ENCODE measurements at places on chromosomes 2 and 18.
A peak's percentile ranks its signal among the peaks of the same experiment; 100 is the strongest.

- no peak for DNase-seq
Measured at GRCh38 chr2:45612285-45612684, 1.2 kb upstream of the SRBD1 start.

- DNase-seq = no peak
Measured at GRCh38 chr2:221629468-221629867, 57.4 kb upstream of the EPHA4 start.

- no peak for DNase-seq
Measured at GRCh38 chr18:43013486-43013885, 102.0 kb downstream of the RIT2 start.

DNA sequence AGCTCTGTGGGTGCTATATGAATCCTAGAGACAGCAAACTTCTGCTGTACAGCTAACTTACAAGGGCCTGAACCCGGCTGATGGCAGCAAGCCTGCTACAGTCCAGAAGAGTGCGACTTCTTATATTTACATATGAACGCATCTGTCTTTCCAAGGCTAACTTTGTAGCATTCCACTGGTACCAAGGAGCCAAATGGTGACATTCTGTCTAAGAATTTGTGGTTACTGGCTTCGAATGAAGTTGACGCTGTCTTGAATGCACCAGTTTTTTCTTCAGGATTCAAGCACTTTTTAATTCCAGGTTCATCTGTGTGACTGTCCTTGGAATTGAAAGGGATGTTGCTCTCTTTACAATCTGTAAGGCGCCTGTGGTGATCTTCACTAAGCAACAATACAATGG lies 42.4 kb downstream of the THUMPD2 start:
- no peak for DNase-seq

DNA sequence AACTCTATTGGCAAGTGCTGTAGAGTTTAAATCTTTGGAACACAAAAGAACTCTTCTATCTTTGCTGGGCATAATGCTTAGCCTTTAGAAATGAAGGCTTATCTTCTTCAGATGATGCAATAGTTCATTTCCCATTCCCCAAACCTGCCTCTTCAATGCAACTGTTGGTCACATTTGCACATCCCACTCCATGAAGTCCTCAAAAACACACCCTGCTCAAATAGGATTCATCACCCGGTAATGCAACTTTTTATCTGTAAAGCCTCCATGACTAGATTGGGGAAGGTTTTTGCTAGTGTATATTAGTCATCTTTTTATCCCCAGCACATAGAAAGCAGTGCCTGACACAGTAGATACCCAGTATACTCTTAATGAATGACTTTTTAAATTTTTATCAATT lies 376.4 kb downstream of the RBM43 start:
- DNase-seq = no peak

DNA sequence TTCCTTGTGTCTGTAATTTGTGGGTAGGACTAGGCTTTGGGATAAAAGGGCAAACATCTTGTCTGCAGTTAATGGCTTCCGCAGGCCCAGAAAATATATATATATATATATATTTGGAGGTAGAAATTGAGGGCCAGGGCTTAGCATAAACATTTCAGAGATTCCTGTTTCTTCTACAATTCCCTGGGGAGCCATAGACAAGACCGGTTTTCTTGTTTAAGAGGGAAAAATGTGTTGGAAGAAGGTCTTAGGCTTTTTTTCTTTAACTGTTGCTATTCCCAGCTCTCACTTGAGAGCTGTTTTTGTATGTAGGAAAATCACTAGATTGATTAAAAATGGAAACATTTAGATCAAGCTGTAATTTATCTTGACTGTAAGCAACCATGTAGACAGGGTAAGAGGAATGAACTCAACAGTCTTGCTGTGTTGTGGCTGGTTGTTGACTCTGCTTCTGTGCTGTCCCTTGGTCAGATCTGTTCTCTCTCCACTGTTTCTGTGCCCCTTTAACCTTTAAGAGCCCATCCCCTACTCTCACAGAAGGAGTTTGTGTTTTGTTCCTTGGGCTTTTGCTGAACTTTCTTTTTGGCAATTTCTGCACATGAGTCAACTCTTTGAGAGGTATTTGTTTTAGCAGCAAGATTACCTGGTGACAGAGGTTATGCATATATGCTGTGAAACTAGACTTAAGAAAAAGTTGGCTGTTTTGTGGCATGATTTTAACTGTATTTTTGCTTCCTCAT lies 58.3 kb downstream of the EFEMP1 start:
- DNase-seq = no peak

- no peak for DNase-seq
Measured at GRCh38 chr2:73700661-73701447, 36.3 kb downstream of the TPRKB start.

GRCh38 chr2:116117845-116118244 lies 1675.4 kb downstream of the DPP10 start:
- DNase-seq = no peak

- DNase-seq = no peak
Measured at GRCh38 chr18:70758780-70759179, 469.9 kb downstream of the SOCS6 start.

DNA sequence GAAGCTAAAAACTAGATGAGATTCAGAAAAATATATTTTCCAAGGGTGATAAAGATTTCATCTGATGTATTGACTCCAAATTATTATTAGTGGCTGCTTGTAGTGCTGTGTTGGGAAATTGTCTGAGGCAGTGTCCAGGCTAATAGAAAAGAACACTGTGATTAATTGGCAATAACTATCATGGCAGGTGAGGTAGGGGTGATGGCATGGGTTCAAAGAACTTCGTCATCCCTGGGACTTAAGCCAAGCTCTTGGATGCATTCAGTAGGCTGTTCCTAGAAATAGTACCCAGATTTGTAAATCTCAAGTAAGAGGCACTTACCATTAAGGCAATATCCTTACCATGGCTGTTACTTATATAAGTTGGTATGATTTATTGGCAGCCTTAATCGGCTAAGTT lies 13.2 kb upstream of the RAPGEF4 start:
- no peak for DNase-seq

DNA sequence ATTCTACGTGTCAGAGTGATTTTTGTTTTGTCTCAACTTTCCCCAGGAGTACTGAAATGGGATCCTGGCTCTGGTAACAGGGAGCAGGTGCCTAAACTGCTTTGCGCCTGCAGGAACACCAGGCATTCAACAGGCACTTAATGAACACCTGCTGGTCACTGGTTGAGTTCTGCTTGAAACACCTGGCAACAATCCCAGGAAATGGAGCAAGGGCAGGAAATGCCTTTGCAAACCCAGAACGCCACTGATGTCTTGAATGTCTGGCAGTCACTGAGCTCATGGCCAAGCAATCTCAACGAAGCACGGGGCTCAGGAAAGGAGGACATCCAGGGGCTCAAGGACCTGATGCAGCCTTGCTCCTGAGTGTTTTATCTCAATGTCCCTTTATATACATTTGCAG lies 360.0 kb upstream of the RAB6C start:
- no peak for DNase-seq

- no peak for DNase-seq
Measured at GRCh38 chr2:74364533-74365505, 15.3 kb downstream of the DCTN1 start.

DNA sequence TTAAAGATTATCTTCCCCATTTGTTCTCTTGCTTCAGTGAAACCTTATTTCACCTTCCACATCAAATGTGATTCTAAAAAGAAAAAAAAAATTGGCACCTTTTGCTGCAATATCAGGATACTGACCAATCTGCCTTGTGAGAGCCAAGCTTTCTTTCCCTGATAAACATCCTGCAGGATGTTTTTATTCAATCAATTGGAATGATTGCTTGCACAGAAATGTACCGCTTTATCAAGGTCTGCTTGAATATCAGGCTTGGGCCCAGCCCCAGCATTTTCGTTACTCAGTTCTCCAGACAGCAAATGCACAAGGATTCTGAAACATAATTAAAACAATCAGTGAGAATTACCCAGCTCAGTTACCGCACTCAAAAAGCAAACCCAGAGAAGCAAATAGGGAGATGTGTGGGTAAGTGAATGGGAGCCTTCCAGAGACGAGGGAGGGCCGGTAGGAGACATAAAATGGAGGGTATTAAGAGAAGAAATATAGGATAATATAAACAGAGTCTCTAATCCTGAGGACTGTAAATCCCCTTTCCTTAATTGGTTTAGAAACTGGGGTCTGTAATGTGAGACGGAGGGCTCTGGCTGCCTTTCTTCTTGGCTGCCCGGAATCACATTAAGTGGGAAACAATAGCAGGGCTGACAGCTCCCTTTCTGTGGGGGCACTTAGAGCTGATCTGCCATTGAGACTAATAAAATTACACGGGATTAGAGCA lies 291.8 kb downstream of the ICOS start:
- DNase-seq = no peak

DNA sequence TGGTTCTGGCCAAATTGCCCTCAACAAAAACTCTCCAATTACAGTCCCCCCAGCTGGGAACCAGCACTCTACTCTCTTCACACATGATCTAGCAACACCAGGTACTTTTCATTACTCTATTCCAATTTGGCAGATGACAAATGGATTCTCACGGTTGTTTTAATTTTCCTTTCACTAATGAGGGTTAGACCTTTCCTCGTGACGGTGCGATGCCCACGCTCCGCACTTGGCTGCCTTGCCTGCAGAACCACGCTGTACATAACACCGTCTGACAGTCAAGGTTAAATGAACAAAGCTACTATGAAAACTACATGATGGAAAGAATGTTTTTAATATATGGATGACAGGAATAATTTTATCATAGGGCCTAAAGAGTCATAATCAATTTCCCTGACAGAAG lies 141.5 kb downstream of the FBXO15 start:
- no peak for DNase-seq

GRCh38 chr2:133130548-133131246 lies 437.6 kb downstream of the NCKAP5 start:
- no peak for DNase-seq

- no peak for DNase-seq
Measured at GRCh38 chr2:81412681-81413080, 1108.1 kb upstream of the LRRTM1 start.

DNA sequence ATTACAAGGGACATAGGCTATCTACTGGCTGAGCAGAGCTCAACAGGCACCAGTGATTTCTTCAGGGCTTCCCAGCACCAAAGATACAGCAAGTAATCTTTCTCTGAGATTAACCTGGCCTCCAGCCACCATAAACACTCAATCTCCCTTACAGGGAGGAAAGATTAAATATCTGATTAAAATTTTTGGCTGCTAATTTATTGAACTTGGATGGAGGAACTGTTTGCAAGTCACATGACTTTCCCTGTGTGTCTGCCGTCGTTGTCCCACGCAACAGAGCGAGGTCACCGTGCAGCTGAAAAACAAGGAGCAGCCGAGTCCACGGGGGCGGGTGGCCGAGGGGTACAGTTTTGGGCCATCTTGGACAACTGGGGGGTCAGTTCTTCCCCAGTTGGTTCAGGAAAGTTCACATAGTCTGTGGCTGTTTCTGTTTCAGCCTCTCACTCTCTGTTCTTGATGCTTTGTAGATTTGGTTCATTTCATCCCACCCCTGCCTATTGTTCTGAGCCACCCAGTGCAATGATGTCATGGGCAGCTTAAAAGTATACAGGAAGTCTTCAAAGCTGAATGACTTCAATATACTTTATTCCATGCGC lies 186.8 kb upstream of the CTAGE1 start:
- DNase-seq = no peak

DNA sequence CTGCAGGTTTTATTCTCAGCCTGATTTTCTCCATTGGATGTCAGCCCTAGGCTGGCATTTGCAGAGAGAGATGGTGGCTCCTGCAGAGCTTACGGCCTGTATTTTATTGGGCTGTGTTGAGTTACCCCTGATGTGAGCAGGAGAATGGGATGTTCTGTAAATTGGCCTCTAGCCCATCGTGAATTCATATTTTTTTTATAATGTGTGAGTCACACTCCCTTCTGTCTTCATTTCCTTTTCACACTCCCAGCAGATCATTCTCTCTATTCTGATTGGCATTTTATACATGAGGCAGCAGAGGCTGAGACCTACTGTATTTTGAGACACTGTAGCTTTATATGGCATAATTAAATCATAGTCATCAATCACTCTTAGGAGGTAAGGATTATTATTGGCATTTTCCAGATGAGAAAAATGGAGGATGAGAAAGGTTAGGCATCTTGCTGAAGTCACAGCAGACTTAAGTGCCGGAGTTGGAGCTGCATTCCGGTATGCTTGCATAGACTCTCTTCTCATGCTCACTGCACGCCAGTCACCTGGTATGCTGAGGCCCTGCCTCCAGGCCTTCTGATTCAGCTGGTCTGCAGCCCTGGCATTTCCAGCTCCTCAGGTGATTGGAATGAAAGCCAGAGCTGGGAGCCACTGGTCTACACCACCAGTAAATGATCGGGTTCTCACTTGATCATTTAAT lies 142.4 kb downstream of the NEDD4L start:
- no peak for DNase-seq

- DNase-seq = no peak
Measured at GRCh38 chr2:151251012-151251411, 10.7 kb downstream of the RBM43 start.

- DNase-seq = no peak
Measured at GRCh38 chr2:77831060-77831459, 308.9 kb upstream of the LRRTM4 start.

DNA sequence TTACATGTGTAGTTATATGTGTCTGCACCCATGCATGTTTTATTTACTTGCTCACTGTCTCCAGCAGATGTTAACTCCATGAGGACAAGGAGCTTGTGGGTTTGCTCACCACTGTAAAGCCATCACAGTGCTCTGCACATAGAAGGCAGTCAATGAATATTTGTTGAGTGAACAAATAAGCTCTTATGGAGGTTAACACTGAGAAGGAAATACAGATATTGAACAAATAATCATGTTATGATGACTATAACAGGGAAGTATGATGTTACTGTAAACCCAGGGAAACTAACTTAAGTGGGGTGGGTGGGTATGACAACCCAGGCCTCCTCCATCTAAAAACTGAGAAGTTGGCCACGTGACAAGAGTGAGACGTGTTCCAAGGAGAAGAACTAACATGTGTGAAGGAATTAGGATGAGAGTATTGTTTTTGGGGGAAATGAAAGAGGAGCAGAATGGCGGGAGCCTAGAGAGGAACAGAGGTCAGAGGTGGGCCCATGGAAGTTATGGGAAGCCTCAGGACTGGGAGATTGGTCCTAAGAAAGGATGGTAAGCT lies 6.0 kb upstream of the FAM117B start:
- DNase-seq = no peak

GRCh38 chr2:47653902-47654789 lies 128.8 kb upstream of the MSH6 start:
- peak; percentile 37 for DNase-seq

- peak; percentile 35 for DNase-seq
Measured at GRCh38 chr2:28155627-28156026, 237.0 kb upstream of the FOSL2 start.

DNA sequence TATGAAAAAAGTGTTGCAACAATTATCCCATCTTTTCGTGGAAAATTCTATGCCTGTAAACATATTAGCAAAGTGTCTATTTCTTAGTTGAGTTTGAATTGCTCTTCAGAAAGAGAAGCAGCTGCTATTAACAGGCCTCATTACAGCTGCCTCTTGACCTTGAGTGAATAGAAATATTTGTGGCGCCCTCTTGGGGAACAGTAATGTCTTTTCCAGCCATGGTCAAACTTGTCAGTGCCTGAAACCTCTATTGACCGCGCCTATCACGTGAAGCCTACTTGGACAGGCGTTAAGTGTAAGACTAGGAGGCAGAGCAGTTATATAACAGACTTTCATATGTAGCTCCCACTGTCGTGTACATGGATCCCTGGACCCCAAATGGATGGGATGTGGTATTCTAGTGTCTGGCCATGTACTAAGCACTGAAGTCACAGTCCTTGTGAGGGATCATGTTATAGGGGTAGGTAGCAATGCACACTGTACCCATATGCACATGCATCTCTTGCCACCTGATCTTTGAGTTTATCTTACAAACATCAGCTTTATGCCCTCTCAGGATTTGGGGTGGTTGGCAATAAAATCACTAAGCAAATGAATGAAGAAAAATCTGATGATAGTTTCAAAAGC lies 245.0 kb downstream of the PTGR3 start:
- DNase-seq = peak; percentile 25

Measured in iPS DF 6.9 (cell line).